Stimulated activated CD8-positive, alpha-beta memory T cell treated with anti-CD3 and anti-CD28 coated beads, Interleukin-7, amount 100 ng/mL, for 1 hour (primary cell): ENCODE measurements at places on chromosomes 7 and 10.

DNA sequence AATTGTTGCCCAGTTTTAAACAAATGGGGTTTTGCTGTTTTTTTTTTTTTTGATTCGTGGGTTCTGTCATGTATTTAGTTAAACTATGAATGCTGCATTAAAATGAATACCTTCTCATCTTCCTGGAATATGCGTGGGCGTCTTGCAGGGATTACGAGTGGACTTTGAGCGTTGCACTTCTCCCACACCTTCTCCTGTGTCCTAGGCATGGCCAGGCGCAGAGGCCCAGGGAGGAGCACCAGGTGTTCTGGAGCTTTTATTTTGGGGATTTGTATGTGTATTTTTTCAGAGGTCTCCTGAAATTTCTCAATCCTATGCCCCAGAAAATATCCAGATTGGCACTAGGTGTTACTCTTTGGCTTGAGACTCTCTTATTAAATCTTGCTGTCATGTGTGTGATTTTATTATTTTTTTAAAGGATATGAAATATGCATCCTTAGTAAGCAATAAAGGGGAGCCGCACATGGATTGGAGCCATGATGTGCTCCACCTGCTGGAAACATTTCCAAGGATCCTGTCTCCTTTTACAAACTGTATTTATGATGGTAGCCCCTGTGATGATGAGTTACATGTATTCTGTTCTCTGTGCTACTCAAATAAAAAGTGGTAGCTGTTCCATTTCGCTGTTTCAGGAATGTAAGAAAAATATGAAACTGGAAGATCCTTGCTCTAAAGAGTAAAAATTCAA is 482.2 kb upstream of the KLF6 start:
- DNase-seq, result no peak

GRCh38 chr10:116211682-116212081 is 61.3 kb downstream of the GFRA1 start:
- DNase-seq, result no peak

- DNase-seq, result no peak
Observed at GRCh38 chr10:102657451-102657850, 13.2 kb downstream of the TRIM8 start.

DNA sequence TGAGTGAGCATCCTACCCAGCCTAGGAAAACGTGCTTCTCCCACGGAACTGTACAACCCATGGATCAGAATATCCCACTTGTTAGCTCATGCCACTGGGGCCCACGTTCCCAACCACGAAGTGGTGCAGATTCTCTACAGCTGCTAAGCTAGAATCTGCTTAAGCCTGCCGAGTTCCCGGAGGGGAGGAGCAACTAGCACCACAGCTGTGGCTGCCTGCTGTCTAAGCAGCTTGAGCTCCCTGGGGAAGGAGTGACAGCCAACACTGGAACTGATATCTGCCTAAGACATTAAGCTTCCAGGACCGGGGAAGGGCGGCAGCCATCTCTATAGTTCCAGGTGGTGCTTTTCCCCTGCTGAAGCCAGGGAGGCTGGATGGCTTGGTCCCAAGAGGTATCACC is 334.7 kb upstream of the CHRM2 start:
- no peak for DNase-seq

DNA sequence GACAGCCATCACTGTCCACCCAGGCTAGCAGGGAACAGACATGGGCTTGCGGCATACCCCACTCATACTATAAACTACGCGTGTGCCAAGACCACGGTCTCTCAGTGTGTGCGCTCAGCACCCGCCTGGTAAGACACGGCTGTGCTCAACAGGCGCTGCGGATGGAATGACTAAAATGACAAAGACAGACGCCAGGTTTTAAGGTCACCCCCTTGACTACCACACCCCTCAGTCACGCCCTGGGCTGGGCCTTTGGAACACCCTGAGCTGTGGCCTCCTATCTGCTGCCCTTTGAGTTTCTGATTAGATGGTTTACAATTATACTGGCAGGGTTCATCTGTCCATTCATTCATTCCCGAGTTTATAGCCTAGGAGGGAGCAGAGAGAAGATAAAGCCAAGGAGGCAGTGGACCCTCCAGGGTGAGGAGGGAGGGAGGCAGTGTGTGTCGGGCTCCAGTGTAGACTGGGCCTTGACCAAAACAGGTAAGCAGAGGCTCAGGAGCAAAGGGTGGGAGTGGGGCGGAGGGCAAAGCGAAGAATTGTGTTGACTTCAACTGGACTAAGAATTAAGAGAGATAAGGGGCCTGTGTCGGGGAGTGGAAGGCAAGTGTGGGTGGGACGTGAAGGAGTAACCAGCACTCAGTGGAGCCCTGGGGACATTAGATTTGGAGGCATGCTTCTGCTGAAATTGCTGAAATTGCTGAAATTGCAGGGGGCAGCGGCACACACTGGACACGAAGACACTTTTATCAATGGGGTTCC is 35.0 kb downstream of the TNS3 start:
- no peak for DNase-seq

DNA sequence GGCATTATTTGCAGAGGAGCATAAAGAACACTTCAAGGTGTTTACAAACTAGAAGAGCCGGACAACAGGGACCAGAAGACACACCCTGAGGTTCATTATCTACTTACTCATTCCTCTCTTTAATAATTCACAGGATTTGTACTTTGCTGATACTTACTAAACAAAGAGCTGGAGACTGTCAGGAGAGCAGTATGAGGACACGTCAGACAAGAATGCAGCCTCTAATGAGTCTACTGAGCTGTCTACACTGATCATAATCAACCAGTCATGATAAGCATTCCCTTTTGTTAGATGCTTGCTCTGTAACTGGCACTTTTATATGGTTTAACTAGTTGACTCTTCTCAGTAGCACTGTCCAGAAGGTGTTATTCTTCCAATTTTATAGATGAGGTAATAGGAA is 243.3 kb upstream of the CDC14C start:
- DNase-seq, result no peak
